ENCODE measurements at places on chromosomes 11 and 22.

- no peak for DNase-seq
Observed at GRCh38 chr11:123381817-123382554, 48.1 kb upstream of the GRAMD1B start.

DNA sequence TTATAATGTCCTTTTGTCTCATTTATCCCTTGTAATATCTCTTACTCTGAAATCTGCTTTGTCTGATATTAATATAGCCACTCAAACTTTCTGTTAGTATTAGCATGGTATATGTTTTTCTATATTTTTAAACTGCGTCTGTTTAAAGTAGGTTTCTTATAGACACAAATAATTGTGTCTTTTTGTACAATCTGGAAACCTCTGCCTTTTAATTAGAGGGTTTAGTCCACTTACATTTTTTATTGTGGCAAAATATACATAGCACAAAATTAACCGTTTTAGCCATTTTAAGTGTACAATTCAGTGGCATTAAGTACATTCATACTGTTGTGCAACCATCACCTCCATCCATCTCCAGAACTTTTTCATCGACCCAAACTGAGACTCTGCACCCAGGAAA, 28.6 kb downstream of the PARVG start:
- no peak for DNase-seq

- peak; percentile 21 for DNase-seq
Observed at GRCh38 chr22:44608597-44609399, 93.2 kb upstream of the PRR5 start.

- no peak for DNase-seq
Observed at GRCh38 chr22:28949788-28950187, 66.4 kb downstream of the ZNRF3 start.

GRCh38 chr11:34787895-34788294, 128.3 kb downstream of the APIP start:
- DNase-seq, result no peak

Measured in NCI-H69 (cell line).